Kidney (tissue), 22 donors: ENCODE measurements at places on chromosomes 3 and 15. TPM values are rescaled to one million over a fixed set of nuclear protein-coding genes. Genes with fewer than 3 reads are reported as not detected.

Gene COL6A5
- total RNA-seq: 0.41 TPM

Gene SLC12A1
- total RNA-seq: 201 TPM

Gene ALCAM
- 36.4 TPM for total RNA-seq

Gene SEMA3F
- total RNA-seq: 39.9 TPM

GRCh38 chr15:55758580-55758986 is 15.6 kb upstream of the PRTG start:
- no peaks in the 10 kb centered on the region for H3K27me3 ChIP-seq
- H3K4me3 ChIP-seq: no peak overlapping the region
- H3K36me3 ChIP-seq: no peaks in the 10 kb centered on the region
- no peak for DNase-seq
- H3K4me1 ChIP-seq: no peaks in the 10 kb centered on the region

GRCh38 chr3:170716172-170716805 is 130.4 kb upstream of the SLC7A14 start:
- H3K4me1 ChIP-seq: no peaks in the 10 kb centered on the region
- no peak for DNase-seq
- no peaks in the 10 kb centered on the region for H3K27me3 ChIP-seq
- H3K27ac ChIP-seq: no peak overlapping the region
- H3K36me3 ChIP-seq: no peaks in the 10 kb centered on the region
- H3K4me3 ChIP-seq: no peak overlapping the region

DNA sequence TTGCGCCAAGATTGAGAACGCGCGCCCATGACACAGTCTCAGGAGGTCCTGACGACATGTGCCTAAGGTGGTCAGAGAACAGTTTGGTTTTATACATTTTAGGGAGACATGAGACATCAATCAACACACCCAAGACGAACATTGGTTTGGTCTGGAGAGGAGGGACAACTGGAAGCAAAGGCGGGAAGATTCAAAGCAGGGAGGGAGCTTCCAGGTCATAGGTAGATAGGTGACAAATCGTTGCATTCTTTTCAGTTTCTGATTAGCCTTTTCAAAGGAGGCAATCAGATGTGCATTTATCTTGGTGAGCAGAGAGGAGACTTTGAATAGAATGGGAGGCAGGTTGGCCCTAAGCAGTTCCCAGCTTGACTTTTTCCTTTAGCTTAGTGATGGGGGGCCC is 828.4 kb upstream of the DPPA4 start:
- H3K36me3 ChIP-seq: no peaks in the 10 kb centered on the region
- no peak overlapping the region for H3K27ac ChIP-seq
- no peaks in the 10 kb centered on the region for H3K27me3 ChIP-seq

DNA sequence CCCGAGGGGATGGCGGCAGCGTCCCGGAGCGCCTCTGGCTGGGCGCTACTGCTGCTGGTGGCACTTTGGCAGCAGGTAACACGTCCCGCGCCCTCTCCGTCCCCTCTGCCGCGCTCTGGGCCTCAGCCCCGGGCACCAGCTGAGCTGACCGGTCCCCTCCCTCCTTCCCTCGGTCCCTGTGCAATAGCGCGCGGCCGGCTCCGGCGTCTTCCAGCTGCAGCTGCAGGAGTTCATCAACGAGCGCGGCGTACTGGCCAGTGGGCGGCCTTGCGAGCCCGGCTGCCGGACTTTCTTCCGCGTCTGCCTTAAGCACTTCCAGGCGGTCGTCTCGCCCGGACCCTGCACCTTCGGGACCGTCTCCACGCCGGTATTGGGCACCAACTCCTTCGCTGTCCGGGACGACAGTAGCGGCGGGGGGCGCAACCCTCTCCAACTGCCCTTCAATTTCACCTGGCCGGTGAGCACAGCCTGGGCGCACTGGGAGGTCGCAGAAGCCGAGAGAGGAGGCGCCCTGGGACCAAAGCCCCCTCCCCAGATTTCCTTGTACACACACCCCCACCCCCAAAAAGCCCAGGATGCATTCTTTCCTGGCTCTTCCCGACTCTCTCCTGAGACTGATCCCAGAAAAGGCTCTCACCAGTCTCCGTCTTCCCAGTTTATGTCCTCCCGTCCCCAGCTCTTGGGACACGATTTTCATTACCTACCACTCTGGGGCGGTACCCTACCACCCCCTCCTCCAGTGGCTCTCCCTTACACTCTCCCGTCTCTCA is 705 bp downstream of the DLL4 start:
- no peaks in the 10 kb centered on the region for H3K4me1 ChIP-seq
- no peaks in the 10 kb centered on the region for H3K36me3 ChIP-seq
- H3K27ac ChIP-seq: peak overlapping the region; percentile 43
- peaks cover 15% of the 10 kb centered on the region for H3K27me3 ChIP-seq
- peak; percentile 88 for DNase-seq

GRCh38 chr3:149305376-149305775 is 28.1 kb downstream of the TM4SF18 start:
- DNase-seq: no peak
- no peaks in the 10 kb centered on the region for H3K4me1 ChIP-seq
- H3K27ac ChIP-seq: no peak overlapping the region
- no peaks in the 10 kb centered on the region for H3K27me3 ChIP-seq
- H3K36me3 ChIP-seq: no peaks in the 10 kb centered on the region
- H3K4me3 ChIP-seq: no peak overlapping the region
